Heart left ventricle (tissue), 16 donors: ENCODE measurements at places on chromosomes 2 and 18. TPM values are rescaled to one million over a fixed set of nuclear protein-coding genes. Genes with fewer than 3 reads are reported as not detected.
A peak's percentile ranks its signal among the peaks of the same experiment; 100 is the strongest.

- no peak overlapping the region for H3K27ac ChIP-seq
- H3K36me3 ChIP-seq: no peaks in the 10 kb centered on the region
- no peaks in the 10 kb centered on the region for H3K27me3 ChIP-seq
- no peak for DNase-seq
- no peak overlapping the region for H3K4me3 ChIP-seq
Observed at GRCh38 chr2:121085801-121086200, 199.2 kb downstream of the TFCP2L1 start.

DNA sequence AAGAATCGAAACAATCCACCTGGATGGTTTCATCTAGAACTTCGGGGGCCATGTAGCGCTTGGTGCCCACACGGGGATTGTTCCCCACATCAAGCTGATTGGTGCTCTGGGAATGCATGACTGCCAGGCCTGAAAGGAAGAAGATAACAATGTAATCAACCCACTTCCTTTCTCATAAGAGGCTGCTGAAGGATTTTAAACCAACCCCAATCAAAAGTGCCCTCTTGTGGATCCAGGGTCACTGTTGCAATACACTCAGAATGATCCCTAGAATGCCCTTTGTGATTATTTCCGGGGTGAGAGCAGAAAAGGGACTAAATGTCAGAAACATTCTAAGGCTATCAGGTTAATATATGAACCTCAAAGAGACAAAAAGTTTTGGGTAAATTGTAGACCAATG is 115.2 kb downstream of the ACVR1 start:
- no peaks in the 10 kb centered on the region for H3K4me1 ChIP-seq
- no peaks in the 10 kb centered on the region for H3K27me3 ChIP-seq
- DNase-seq: no peak
- H3K4me3 ChIP-seq: no peak overlapping the region
- no peak overlapping the region for H3K27ac ChIP-seq
- H3K36me3 ChIP-seq: peaks cover 71% of the 10 kb centered on the region

- H3K4me3 ChIP-seq: no peak overlapping the region
- H3K27me3 ChIP-seq: no peaks in the 10 kb centered on the region
- H3K36me3 ChIP-seq: no peaks in the 10 kb centered on the region
- H3K4me1 ChIP-seq: no peaks in the 10 kb centered on the region
- no peak for DNase-seq
- H3K27ac ChIP-seq: no peak overlapping the region
Observed at GRCh38 chr2:8506746-8507145, 175.1 kb upstream of the ID2 start.

DNA sequence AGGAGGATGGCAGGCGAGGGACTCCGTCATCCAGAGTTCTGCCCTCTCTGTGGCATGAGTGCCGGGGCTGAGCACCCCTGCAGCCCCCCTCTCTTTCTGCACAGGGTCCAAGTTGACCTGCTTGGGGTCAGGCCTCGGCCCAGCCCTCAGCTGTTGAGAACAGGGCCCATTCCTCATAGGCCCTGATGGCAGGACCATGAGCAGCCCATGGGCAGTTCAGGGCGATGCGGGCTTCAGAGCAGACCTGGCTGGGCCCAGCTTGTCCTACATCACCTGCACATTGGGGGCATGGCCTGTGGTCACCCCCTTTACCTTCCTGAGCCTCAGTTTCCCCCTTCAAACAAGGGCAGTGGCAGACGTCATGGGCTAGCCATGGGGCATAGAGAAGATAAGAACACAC is 238.1 kb downstream of the SEPTIN10 start:
- H3K4me3 ChIP-seq: no peak overlapping the region
- H3K27ac ChIP-seq: no peak overlapping the region
- no peaks in the 10 kb centered on the region for H3K27me3 ChIP-seq
- no peaks in the 10 kb centered on the region for H3K36me3 ChIP-seq
- no peaks in the 10 kb centered on the region for H3K4me1 ChIP-seq

PARD6G gene
- 3.7 TPM for total RNA-seq

GRCh38 chr2:101026253-101026701 is 24.2 kb downstream of the RPL31 start:
- H3K27ac ChIP-seq: no peak overlapping the region
- H3K36me3 ChIP-seq: peaks cover 91% of the 10 kb centered on the region
- H3K4me3 ChIP-seq: no peak overlapping the region
- no peaks in the 10 kb centered on the region for H3K27me3 ChIP-seq

DNA sequence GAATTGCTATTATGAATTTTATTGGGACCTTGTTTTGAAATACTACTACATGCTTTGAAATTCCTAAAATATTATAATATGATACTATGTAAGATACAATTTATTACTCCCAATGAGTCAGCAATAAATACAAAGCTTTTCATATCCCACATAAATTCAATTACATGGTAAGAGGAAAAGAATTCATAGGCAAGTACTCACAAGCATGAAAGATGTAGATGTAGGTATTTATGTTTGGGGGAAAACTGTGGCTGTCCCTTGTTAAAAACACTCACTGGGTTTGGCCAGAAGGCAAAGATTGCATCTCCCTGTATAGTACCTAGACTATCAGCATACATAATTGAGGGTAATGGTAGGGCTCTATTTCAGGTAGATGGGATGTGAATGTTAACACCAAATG is 90.4 kb downstream of the MBD2 start:
- no peak for DNase-seq
- H3K4me3 ChIP-seq: no peak overlapping the region
- H3K27me3 ChIP-seq: no peaks in the 10 kb centered on the region
- H3K4me1 ChIP-seq: no peaks in the 10 kb centered on the region
- no peak overlapping the region for H3K27ac ChIP-seq

DNA sequence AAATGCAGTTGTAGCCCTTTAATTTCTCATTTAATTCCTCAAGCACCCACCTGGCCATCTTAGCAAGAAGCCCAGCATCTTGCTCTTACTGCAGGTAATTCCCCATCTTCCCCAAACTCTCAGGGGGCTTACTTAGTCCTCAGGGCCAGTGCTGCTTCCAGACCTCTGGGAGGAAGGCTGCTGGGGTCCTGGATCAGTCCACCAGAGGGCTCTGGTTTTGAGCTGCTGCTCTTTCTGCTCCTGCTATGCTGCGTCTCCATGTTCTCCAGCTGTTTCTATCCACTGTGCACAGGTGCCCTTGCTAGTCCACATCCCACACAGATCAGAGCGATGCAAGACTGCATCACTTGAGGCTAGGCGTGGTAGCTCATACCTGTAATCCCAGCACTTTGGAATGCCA is 34.5 kb upstream of the TMEM87B start:
- H3K27me3 ChIP-seq: no peaks in the 10 kb centered on the region
- H3K4me1 ChIP-seq: no peaks in the 10 kb centered on the region
- no peak for DNase-seq
- H3K4me3 ChIP-seq: no peak overlapping the region
- peaks cover 43% of the 10 kb centered on the region for H3K36me3 ChIP-seq

SIX2 gene
- 1.8 TPM for total RNA-seq

DNA sequence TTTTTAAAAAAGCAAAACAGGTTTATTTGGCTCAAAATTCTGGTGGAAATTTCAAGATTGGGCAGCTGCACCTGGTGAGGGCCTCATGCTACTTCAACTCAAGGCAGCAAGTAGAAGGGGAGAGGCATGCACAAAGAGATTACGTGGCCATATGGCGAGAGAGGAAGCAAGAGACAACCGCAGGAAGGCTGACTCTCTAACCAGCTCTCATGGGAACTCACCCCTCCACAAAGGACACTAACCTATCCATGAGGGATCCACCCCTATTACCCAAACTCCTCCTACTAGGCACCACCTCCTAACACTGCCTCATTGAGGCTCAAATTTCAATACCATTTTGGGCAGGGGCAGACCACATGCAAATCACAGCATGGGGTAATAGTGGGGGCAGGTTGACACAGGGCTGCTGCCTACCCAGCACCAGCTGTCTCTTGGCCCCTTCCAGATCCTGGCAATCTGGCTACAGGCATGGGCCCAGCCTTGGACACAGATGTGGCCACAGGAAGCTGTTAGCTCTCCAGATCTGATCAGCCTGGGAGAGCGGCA is 2.0 kb upstream of the CAPN10 start:
- peak overlapping the region; percentile 91 for H3K4me3 ChIP-seq
- no peak for DNase-seq
- no peaks in the 10 kb centered on the region for H3K27me3 ChIP-seq
- peaks cover 20% of the 10 kb centered on the region for H3K4me1 ChIP-seq
